Common myeloid progenitor, CD34-positive (primary cell): ENCODE measurements at places on chromosomes 12 and 14.

- H3K27ac ChIP-seq: no peak overlapping the region
- H3K4me3 ChIP-seq: no peak overlapping the region
- no peaks in the 10 kb centered on the region for H3K27me3 ChIP-seq
- DNase-seq: no peak
- peaks cover 23% of the 10 kb centered on the region for H3K4me1 ChIP-seq
These were observed 147.2 kb downstream of the SCARB1 start for GRCh38 chr12:124716208-124717130.

DNA sequence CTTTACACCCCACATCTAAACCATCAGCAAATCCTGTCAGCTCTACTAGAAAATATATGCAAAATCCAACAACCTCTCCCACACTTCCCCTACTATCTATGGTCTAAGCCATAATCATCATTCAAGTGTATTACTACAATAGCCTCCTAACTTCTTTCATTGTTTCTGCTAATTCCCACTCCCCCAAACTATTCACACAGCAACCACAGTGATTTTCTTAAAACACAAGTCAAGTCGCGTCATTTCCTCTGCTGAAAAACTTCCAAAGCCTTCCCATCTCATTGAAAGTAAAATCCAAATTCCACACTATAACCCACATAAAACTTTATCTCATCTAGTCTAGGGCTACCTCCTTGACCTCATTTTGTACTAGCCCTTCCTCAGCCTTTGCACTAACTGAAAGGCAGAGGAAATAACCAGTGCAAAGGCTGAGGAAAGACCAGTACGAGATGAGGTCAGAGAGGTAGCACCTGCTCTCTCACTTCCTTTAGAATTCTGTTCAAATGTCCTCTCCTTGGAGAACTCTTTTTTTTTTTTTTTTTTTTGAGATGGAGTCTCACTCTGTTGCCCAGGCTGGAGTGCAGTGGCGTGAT, 65.5 kb upstream of the MDM1 start:
- no peak overlapping the region for H3K4me3 ChIP-seq
- no peak for DNase-seq
- H3K27me3 ChIP-seq: no peaks in the 10 kb centered on the region
- H3K4me1 ChIP-seq: peaks cover 23% of the 10 kb centered on the region
- H3K36me3 ChIP-seq: no peaks in the 10 kb centered on the region
- H3K27ac ChIP-seq: no peak overlapping the region

- no peak overlapping the region for H3K4me3 ChIP-seq
- H3K36me3 ChIP-seq: peaks cover 3% of the 10 kb centered on the region
- no peak overlapping the region for H3K27ac ChIP-seq
- peaks cover 5% of the 10 kb centered on the region for H3K27me3 ChIP-seq
- no peaks in the 10 kb centered on the region for H3K4me1 ChIP-seq
These were observed 4.6 kb upstream of the SPX start for GRCh38 chr12:21521541-21521940.

- H3K27ac ChIP-seq: peak overlapping the region; percentile 52
- no peaks in the 10 kb centered on the region for H3K27me3 ChIP-seq
- H3K36me3 ChIP-seq: no peaks in the 10 kb centered on the region
- peaks cover 19% of the 10 kb centered on the region for H3K4me1 ChIP-seq
- peak overlapping the region; percentile 30 for H3K4me3 ChIP-seq
These were observed 217.9 kb upstream of the BTG1 start for GRCh38 chr12:92363295-92364146.

- peak overlapping the region; percentile 95 for H3K4me3 ChIP-seq
- H3K36me3 ChIP-seq: no peaks in the 10 kb centered on the region
- H3K4me1 ChIP-seq: peaks cover 2% of the 10 kb centered on the region
- H3K27me3 ChIP-seq: no peaks in the 10 kb centered on the region
- peak; percentile 37 for DNase-seq
These were observed 1.1 kb downstream of the GPHN start for GRCh38 chr14:66508846-66509621.

GRCh38 chr12:87815771-87816585, 213.2 kb downstream of the C12orf50 start:
- H3K36me3 ChIP-seq: no peaks in the 10 kb centered on the region
- no peak overlapping the region for H3K27ac ChIP-seq
- no peak for DNase-seq
- no peaks in the 10 kb centered on the region for H3K27me3 ChIP-seq
- no peak overlapping the region for H3K4me3 ChIP-seq
- no peaks in the 10 kb centered on the region for H3K4me1 ChIP-seq

DNA sequence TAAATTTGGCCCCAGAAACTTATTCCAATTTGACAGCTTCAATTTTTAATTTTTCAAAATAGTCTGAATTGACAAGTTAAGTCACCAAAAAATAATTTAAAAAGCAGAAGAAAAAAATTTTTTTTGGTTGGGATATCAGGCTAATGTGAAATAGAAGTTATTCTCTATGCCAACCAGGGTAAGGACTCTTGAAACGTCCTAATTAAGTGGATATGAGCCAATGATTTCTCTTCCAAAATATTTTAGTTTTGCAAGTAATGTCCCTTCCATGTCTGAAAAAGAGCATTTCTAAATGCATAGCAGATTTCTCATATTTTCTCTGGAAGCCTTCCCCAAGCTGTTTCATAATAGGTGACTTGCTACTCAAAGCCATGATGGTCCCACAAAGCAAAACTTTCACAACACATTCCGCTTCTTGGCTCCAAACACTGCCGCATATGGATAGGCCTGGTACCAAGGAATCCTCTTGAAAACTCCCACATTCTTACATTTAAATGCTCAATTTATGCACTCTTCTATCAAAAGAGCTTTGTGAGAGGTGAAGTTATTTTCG, 65.1 kb downstream of the SIX6 start:
- H3K27ac ChIP-seq: no peak overlapping the region
- H3K4me3 ChIP-seq: no peak overlapping the region
- H3K27me3 ChIP-seq: no peaks in the 10 kb centered on the region
- no peaks in the 10 kb centered on the region for H3K4me1 ChIP-seq

- H3K4me3 ChIP-seq: no peak overlapping the region
- H3K36me3 ChIP-seq: no peaks in the 10 kb centered on the region
- H3K27ac ChIP-seq: no peak overlapping the region
- H3K27me3 ChIP-seq: no peaks in the 10 kb centered on the region
- no peak for DNase-seq
These were observed 41.7 kb upstream of the LTA4H start for GRCh38 chr12:96077081-96077480.

- no peaks in the 10 kb centered on the region for H3K4me1 ChIP-seq
- no peak for DNase-seq
- no peaks in the 10 kb centered on the region for H3K36me3 ChIP-seq
- no peak overlapping the region for H3K4me3 ChIP-seq
- no peak overlapping the region for H3K27ac ChIP-seq
- no peaks in the 10 kb centered on the region for H3K27me3 ChIP-seq
These were observed 161.0 kb upstream of the RMST start for GRCh38 chr12:97301576-97301975.

DNA sequence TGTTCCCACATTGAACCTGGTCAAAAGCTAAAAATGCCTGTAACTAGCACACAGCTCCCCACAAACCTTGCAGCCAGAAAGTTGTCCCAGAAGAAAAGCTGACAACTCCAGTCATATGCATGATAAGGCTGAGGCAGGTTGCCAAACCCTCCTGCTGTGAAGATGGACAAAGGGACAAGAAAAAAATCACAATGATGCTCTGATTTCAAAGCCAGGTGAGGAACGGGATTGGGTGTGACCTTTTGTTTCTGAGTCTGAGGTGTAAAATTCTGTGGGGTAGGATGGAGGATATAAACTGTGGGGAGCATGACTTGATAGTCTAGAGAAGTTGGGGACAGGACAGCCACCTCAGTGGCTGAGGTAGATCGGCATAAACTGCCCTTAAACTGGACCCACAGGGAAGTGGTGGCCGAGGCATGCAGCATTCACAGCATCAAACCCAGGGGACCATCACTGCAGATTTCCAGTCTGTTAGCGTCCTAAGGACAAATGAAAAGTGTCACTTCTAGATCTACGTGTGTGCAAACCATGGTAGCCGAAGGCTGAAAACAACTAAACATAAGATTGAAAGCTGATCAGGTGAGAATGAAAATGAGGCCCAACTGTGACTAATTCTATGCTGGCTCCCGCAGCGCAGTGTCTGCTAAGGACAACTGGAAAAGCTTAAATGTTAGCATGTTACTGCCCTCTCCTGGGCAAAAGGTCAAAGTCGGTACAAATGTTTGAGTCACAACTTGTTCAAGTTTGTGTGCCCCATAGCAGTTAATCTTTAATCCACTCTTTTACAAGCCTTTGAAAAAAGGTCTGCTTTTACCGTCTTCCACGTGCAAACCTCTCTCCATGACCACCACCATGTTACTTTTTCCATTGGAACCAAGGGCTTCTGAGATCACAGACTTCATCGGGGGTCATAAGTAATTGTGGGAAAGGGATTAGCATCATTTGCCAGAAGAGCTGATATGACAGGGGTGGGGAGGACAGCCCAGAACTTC, 39.8 kb downstream of the GRIN2B start:
- H3K27ac ChIP-seq: no peak overlapping the region
- H3K27me3 ChIP-seq: no peaks in the 10 kb centered on the region
- no peaks in the 10 kb centered on the region for H3K36me3 ChIP-seq
- no peak overlapping the region for H3K4me3 ChIP-seq

- H3K27me3 ChIP-seq: no peaks in the 10 kb centered on the region
- no peak overlapping the region for H3K27ac ChIP-seq
- no peak overlapping the region for H3K4me3 ChIP-seq
- no peaks in the 10 kb centered on the region for H3K36me3 ChIP-seq
- DNase-seq: no peak
These were observed 109.4 kb upstream of the SSTR1 start for GRCh38 chr14:38098074-38098836.

- peaks cover 16% of the 10 kb centered on the region for H3K27me3 ChIP-seq
- no peak for DNase-seq
- H3K36me3 ChIP-seq: no peaks in the 10 kb centered on the region
- H3K27ac ChIP-seq: no peak overlapping the region
- H3K4me1 ChIP-seq: no peaks in the 10 kb centered on the region
These were observed 18.9 kb upstream of the PLEKHH1 start for GRCh38 chr14:67514203-67514607.

- no peak for DNase-seq
- H3K27ac ChIP-seq: peak overlapping the region; percentile 73
- H3K27me3 ChIP-seq: no peaks in the 10 kb centered on the region
- peaks cover 25% of the 10 kb centered on the region for H3K36me3 ChIP-seq
- H3K4me1 ChIP-seq: peaks cover 33% of the 10 kb centered on the region
- H3K4me3 ChIP-seq: peak overlapping the region; percentile 97
These were observed 13.2 kb upstream of the CDH24 start for GRCh38 chr14:23070262-23071129.

- H3K27ac ChIP-seq: no peak overlapping the region
- H3K27me3 ChIP-seq: no peaks in the 10 kb centered on the region
- H3K4me1 ChIP-seq: no peaks in the 10 kb centered on the region
- H3K4me3 ChIP-seq: no peak overlapping the region
These were observed 16.4 kb upstream of the PRKD1 start for GRCh38 chr14:29944091-29944490.

- no peaks in the 10 kb centered on the region for H3K27me3 ChIP-seq
- H3K27ac ChIP-seq: no peak overlapping the region
- H3K4me3 ChIP-seq: no peak overlapping the region
- H3K4me1 ChIP-seq: no peaks in the 10 kb centered on the region
These were observed 118.5 kb downstream of the ANO6 start for GRCh38 chr12:45334396-45334795.

DNA sequence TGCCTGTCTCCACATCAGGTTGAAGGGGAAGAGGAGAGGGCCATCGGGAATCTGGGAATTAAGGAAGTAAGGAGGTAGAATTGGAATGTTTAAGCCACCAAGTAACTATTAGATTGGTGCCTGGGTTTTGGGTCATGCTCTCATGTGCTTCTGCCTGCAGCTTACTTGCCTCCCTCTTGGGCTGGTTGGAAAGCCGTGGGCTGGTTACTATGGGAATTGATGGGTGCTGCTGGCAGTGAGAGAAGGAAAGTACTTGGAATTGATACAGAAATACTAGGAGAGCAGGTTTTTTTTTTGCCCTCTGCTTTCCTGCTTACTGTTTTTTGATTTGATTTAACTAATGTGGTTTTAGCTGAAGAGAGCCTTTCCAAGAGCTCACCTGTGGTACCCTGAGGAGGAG, 493.5 kb upstream of the RGS6 start:
- no peaks in the 10 kb centered on the region for H3K4me1 ChIP-seq
- H3K4me3 ChIP-seq: no peak overlapping the region
- no peaks in the 10 kb centered on the region for H3K27me3 ChIP-seq

GRCh38 chr14:30240685-30241084, 313.0 kb upstream of the PRKD1 start:
- no peak overlapping the region for H3K4me3 ChIP-seq
- no peak for DNase-seq
- H3K36me3 ChIP-seq: no peaks in the 10 kb centered on the region
- no peak overlapping the region for H3K27ac ChIP-seq
- H3K27me3 ChIP-seq: no peaks in the 10 kb centered on the region

DNA sequence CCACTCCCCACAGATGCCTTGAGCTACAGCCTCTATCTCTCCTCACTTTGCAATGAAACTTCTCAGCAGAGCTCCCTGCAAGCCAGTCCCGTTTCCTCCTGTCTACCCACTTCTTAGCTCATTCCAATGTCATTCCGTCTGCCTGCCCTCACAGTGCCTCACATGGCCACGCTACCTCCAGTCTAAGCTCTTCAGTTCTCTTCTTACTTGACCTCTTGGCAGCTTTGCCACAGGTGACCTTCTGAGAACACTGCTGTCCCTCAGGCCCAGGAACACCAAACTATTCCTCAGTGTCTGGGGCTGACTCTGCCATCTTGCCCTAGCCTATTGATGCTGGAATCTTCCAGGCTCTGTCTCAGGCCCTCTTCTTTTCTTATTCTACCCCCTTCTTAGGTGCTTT, 110.1 kb downstream of the EGLN3 start:
- H3K4me3 ChIP-seq: no peak overlapping the region
- H3K4me1 ChIP-seq: no peaks in the 10 kb centered on the region
- H3K27ac ChIP-seq: no peak overlapping the region
- no peaks in the 10 kb centered on the region for H3K36me3 ChIP-seq
- H3K27me3 ChIP-seq: no peaks in the 10 kb centered on the region
- no peak for DNase-seq

GRCh38 chr14:94001501-94002396, 4.6 kb downstream of the CCDC197 start:
- no peaks in the 10 kb centered on the region for H3K36me3 ChIP-seq
- peak; percentile 74 for DNase-seq
- H3K27me3 ChIP-seq: peaks cover 4% of the 10 kb centered on the region
- peaks cover 7% of the 10 kb centered on the region for H3K4me1 ChIP-seq
- H3K27ac ChIP-seq: no peak overlapping the region
- no peak overlapping the region for H3K4me3 ChIP-seq

GRCh38 chr14:104577426-104577825, 2.1 kb upstream of the C14orf180 start:
- H3K27ac ChIP-seq: no peak overlapping the region
- DNase-seq: no peak
- H3K4me1 ChIP-seq: no peaks in the 10 kb centered on the region
- no peaks in the 10 kb centered on the region for H3K36me3 ChIP-seq
